ENCODE measurements at places on chromosomes 13 and 19.

DNA sequence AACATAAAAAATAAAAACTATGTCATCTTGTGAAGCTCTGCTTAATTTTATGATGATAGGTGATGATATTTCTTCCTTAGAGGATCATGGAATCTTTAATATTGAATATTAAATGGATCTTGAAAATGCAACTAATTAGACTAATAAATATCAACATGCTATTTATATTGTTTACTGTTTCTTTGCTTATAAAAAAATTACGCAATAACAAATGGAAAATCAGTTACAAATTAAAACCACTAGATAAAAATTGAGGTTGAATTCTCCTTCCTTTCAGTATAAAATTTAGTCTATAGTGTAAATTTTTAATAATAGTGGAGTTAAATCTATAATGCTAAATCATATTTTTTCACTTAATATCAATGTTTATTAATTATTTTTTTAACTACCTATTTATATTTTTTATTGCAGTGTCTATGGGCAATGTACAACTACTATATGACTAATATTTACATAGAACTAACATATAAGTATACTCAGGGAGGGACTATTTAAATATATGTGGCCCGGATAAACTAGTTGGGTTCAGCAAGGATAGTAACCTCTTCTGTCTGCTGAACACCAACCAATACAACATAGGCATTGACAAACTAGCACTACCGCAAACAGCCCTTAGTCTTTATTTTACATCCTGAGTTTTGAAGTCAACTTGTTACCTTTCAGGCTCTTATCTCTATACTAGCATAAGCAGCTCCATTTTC is 628.0 kb downstream of the EFNB2 start:
- no peak for DNase-seq

DNA sequence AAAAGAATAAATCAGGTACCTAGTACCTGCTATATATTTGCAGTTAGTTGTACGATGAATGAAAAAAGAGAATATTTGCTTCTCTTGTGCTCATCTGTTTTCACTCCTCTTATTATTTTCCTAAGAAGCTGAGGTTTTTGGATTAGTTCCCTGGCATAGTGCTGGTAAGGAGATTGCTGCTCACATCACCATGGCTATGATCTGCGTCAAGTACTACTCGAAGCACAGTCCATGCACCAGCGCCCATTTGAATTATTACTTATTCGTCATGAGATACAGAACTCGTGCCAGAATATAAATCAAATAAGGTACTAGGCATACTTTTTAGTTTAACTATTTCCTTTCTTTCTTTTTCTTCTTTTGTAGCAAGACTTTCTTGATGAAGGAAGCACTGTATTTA is 7.1 kb downstream of the SERTM1 start:
- no peak for DNase-seq

DNA sequence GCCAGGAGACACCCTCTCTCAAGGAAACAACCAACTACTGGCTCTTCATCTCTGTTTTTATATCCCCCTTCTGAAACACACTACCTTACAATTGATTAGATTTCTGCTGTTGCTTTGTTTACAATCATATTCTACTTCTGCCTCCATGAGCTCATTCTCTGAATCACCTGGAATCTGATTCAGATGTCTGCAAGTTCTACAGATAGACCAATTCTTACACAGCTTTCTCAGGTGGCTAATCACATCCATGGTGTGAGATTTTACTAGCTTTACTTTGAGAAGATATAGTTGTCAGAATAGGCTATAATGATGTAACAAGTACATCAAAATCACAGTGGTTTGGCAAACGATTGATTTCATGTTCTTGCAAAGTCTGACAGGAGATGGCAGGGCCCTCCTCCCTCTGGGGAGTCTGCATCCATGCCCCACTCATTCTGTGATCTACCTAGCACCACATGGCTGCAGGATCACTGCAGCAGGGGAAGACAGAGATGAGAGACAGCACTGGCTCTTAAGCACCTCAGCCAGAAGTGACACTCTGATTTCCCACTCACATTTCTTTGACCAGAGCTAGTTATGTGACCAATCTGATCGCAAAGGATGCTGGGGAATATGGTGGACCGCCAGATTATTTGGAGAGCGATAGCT is 243.7 kb downstream of the FOXO1 start:
- DNase-seq, result no peak

DNA sequence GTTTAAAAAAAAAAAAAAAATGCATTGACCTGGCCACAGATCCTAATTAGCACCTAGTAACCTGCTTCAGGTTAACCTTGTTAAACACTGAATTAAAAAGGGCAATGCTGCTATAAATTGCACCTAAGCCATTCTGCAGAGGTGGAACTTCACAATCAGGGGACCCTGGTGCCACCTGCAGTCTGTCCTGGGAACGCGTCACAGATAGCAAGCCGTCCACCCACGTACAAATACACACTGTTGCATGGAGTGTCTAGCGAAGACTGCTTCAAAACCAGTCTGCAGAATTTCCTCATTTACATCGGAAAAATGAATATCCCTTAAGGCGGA is 169.3 kb downstream of the COL4A1 start:
- peak; percentile 30 for DNase-seq

DNA sequence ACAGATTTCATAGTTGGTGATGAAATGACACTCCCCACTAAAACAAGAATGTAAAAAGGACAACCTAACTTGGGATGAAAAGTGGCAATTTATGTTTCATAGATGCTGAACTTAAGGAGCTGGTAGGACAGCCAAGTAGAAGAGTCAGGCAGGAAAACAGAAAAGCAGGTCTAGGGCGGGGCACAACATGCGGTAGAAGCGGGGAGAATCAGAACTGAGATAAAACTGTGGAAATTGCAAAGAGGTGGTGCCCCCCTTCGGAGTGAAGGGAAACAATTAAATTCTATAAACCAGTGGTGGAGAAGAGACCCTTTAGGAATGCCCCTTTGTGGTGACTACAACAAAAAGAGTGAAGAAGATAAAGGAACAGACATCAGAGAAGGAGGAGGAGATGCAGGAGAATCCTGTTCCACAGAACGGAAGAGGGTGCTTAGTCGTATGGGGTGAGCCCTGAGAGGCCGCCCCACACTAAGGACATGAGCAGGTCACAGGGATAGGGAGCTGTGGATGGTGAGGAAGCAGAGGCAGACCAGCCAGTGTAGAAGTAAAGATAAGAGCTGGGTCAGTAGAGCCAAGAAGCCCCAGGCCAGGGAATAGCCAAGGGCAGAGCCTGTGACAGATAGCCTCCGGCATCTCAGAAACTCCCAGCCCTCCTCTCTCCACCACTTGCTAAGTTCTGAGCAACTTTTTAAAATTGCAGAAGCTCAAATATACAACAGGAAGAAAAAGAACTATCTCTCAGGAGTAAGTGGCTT is 100.3 kb upstream of the DOCK9 start:
- DNase-seq, result no peak

DNA sequence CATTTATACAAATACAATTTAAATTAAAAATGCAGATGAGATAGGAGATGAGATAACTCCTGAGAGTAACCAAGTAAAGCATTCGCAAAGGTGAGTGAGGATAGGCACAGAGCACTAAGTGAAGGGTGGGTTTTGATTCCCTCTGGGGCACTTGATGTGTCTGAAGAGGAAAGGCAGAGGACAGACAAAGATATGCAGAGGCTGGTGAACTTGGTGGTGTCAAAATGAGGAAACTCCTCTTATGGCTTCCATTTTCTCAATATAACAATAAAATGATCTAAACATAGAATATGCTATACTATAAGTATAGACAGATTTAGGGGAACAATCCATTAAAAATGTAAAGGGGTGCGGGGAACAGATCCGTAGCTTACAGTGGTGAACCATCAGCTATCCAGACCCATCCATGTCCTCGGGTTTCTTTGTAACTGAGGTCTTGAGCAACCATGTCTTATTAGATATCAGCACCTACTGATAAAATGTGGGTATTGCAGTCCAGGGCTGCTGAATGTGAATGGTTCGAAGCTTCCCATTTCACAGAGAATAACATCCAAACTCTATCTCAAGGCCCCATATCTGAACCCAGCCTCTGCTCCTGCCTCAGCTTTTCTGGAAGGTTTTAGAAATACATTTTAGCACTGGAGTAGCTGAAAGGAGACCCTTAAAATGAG is 73.9 kb upstream of the SLC10A2 start:
- DNase-seq, result no peak

- peak; percentile 8 for DNase-seq
Measured at GRCh38 chr13:29369060-29369743, 226.3 kb downstream of the SLC7A1 start.

DNA sequence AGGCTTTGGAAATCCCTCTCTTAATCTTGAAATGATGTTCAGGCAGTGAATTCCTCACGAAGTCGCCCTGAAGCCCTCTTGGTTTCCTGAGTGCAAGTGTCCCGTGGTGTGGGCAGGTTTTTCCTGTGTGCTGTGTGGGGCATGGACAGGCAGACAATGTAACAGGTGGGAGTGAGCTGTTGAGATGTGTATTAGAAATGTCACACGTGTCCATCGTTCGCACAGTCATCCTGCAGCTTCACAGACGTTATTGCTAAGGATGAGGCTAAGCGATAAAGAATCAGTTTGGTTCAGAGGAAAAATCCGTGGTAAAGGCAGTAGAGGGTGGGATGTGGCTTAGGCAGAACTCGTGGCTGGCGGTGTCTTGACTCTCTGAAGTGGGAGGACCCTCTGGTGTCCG is 51.7 kb downstream of the SMARCA4 start:
- DNase-seq, result no peak

- DNase-seq, result no peak
Measured at GRCh38 chr19:5030136-5030820, 61.4 kb downstream of the KDM4B start.

DNA sequence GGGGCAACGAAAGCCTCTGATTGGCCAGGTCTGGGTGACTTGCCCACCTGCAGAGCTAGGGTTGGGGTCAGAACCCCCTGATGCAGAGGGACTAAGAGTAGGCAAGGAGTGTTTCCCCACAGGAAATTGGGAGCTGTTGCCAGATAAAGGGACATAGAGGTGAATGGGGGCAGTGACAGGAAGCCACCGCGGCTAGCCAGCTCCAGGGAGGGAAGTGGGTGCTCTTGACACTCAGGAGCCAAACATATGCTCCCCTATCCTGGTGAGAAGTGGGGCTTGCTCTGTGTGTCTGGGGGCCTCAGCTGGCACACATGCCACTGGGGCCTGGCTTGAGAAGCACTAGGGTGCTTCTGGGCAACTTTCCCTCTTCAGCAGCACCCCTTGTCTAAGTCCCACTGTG is 26.0 kb downstream of the WDR88 start:
- DNase-seq, result no peak

DNA sequence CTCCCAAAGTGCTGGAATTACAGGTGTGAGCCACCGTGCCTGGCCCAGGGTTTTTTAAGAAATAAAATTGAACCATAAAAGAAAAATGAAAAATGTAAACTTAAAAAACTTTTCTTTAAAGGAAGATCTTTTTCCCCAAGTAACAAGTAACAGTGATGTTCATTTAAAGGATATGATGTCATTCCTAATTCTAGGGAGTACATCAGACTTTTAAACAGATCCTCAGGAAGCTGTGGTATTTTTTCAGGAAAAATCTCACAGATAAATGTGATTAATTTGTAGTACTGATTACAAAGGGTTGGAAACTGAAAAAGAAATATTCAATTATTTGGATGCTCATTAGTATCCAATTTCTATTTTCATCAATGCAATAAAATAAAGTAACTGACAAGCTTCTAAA is 14.6 kb upstream of the EEF1AKMT1 start:
- DNase-seq, result no peak

DNA sequence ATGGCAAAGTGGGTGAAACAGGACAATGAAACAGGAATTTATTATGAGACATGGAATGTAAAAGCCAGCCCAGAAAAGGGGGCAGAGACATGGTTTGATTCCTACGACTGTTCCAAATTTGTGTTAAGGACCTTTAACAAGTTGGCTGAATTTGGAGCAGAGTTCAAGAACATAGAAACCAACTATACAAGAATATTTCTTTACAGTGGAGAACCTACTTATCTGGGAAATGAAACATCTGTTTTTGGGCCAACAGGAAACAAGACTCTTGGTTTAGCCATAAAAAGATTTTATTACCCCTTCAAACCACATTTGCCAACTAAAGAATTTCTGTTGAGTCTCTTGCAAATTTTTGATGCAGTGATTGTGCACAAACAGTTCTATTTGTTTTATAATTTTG is 8.6 kb downstream of the CLN5 start:
- no peak for DNase-seq

DNA sequence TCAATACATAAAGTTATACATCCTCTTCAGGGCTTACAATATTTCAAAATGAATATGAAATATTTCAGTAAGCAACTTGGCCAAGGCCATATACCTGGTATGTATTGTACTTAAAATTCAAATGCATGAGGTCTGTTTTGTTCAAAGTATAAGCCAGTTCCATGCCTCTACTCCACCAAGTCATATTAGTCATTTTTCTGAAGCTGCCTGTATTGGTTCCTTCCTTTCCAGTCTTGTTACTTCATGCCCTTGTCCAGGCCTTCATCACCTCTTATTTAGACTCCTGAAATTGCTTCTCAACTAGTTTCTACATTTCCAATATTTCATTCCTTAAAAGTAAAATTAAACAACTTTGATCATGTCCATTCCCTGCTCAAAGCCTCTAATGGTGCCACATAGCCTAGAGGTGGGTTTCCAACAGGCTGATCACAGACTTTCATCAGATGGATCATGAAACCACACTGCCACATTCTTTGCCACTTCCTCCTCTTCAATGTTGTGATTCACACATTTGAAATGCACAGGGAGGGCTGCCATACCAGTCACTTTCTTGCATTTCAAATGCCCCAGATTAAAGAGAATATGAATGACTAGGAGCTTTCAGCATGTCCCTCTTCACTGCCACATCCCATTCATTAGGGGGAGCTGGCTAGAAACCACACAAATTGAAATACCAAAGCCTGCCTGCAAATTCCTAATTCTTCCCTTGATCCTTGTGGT is 424.1 kb upstream of the DACH1 start:
- DNase-seq, result no peak

GRCh38 chr19:30634996-30635975 is 263.1 kb downstream of the ZNF536 start:
- DNase-seq, result no peak

- no peak for DNase-seq
Measured at GRCh38 chr13:37546087-37546486, 52.5 kb downstream of the POSTN start.

DNA sequence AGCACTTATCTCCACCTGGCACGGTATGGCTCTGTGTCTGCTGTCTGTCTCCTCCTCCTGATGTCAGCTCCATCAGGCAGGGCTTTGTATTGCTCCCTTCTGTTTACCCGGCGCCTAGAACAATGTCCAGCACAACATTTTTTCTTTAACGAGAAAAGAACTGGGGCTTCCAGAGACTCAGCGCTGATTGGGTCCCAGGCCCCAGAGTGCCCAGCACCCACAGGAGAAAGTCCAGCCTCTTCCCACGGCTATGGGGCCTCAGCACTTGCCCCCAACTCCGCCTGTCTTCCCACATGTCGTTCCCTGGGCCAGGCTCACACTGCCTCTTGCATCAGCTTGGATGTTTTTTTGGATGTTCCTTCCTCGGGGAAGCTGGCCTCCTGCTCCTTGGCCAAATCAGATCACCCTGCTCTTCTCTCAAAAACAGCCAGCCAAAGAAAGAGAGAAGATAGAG is 6.9 kb downstream of the MYPOP start:
- DNase-seq, result no peak

- no peak for DNase-seq
Measured at GRCh38 chr13:60540276-60540675, 143.3 kb downstream of the TDRD3 start.

- DNase-seq, result no peak
Measured at GRCh38 chr19:35903550-35904179, 1.3 kb downstream of the HCST start.

GRCh38 chr13:106402866-106403265 is 132.6 kb downstream of the EFNB2 start:
- no peak for DNase-seq

- peak; percentile 89 for DNase-seq
Measured at GRCh38 chr19:4556597-4557127, 2.8 kb downstream of the SEMA6B start.

Data from erythroblast (primary cell).